ENCODE measurements at places on chromosomes 4 and X.

- no peak for DNase-seq
Observed at GRCh38 chr4:130068072-130068471, 972.1 kb downstream of the C4orf33 start.

GRCh38 chrX:108584617-108585211 is 145.1 kb downstream of the COL4A5 start:
- peak; percentile 19 for DNase-seq

DNA sequence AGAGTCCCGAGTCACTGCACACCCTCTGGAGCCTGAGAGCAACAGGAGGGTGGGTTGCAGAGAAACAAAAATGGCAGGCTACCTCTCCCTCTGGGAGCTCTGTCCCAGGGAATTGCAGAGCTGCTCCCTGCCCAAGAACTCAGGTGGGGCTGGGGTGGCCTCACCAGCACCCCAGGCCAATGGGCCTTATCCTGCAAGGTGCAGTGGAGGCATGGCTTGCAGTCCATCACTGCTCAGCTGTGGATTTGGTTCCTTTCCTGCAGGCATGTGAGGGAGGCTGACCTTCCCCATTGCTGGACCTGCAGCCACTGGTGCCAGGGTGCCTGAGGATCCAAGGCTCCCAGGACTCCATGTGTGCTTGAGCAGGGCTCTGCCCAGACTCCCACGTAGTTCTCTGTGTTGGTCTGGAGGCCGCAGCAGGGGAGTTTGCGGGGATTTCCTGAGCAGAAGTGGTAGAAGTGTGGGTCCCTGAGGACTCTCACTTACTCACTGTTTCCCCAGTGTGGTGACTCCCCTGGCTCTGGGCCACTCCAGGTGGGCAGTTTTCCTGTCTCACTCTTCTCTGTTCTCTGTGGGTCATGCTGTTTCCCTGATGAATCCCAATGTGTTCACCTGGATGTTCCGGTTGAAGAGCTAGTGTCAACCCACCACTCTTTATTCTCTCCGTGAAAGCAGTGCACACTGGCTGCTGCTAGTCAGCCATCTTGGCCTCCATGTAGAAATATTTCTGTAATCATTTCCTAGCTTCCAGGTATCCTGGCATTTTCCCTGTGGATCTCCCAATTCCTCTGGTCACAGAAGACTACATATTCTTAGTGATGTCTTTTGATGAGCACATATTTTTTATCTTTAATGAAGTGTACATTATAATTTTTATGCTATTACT is 82.3 kb downstream of the ARHGAP24 start:
- no peak for DNase-seq

DNA sequence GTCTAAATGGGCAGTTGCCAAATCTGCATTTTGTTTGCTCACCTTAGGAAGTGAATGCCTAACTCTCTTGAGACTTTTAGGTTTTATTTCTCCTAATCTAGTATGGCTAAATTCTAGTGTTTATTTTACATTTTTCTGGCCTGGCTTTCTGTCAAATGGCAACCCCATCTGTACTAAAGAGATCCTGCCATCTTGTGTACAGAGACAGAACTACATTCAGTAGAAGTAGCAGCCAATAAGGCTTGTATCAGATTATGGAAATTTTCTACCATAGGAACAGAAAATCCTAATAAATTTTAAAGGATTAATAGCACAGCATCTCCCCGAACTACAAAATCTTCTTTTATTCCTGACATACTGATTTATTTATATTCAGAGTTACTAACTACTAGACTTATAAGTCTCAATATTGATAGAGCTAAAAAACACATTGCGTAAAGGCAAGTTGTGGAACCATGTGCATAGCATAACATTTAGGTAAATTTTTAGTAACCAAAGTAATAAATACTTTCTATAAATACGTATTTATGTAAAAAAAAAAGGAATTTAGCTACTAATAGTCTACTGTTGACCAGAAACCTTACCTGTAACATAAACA is 45.5 kb downstream of the TMEM144 start:
- peak; percentile 78 for DNase-seq

- no peak for DNase-seq
Observed at GRCh38 chr4:25100021-25100555, 60.2 kb downstream of the SEPSECS start.

GRCh38 chr4:52507774-52508173 is 151.3 kb downstream of the USP46 start:
- no peak for DNase-seq
